Mononuclear cell (primary cell): ENCODE measurements at places on chromosomes 16 and 17. TPM values are rescaled to one million over a fixed set of nuclear protein-coding genes. Genes with fewer than 3 reads are reported as not detected.

Gene NOD2
- 21.6 TPM for total RNA-seq

Gene INCA1
- not detected for total RNA-seq

Gene ZNF771
- 1.0 TPM for total RNA-seq

Gene CD300H
- 0.73 TPM for total RNA-seq

Gene MMP15
- total RNA-seq = 0.10 TPM

Gene EVPLL
- not detected for total RNA-seq

Gene KRTAP16-1
- total RNA-seq = 0.21 TPM
